HL-60 (cell line): ENCODE measurements at places on chromosomes 4 and X.

GRCh38 chr4:11408233-11408967 lies 20.3 kb downstream of the HS3ST1 start:
- no peak for DNase-seq

- DNase-seq, result peak; percentile 85
These were observed 364.6 kb upstream of the NOCT start for GRCh38 chr4:138650929-138651448.

DNA sequence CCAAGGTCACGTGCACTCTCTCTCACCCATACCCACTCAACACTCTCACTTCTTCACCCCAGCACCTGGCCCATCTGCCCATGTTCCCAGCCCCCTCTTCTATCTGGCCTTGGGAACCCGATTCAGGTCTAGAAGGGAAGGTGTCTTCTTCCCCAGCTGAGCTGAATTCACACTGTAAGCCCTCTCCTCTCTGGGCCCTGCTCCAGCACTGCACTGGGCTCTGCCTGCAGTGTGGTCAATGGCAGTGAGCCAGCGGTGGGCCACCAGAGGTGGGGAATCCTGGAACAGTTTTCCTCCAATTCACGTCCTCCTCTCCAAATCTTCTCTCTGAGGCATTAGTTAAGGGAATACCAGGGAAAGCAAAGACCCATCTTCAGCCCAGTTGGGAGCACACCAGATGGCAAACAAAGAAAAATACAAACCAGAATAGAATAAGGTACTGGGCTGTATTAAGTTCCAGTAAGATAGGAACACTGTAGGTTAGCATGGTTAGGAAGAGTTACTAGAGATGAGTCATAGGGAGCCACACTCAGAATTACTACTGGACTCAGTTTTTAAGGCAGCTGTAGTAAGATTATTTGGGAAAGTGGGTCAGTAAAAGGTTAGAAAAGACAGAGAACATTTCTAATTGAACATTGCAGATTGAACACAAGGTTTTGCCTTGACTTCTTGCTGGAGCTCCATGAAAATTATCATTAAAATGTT lies 5.0 kb downstream of the AWAT2 start:
- no peak for DNase-seq

GRCh38 chrX:768596-768995 lies 138.0 kb downstream of the SHOX start:
- DNase-seq, result no peak

GRCh38 chrX:101999644-102000539 lies 68.1 kb upstream of the ZMAT1 start:
- DNase-seq, result no peak

DNA sequence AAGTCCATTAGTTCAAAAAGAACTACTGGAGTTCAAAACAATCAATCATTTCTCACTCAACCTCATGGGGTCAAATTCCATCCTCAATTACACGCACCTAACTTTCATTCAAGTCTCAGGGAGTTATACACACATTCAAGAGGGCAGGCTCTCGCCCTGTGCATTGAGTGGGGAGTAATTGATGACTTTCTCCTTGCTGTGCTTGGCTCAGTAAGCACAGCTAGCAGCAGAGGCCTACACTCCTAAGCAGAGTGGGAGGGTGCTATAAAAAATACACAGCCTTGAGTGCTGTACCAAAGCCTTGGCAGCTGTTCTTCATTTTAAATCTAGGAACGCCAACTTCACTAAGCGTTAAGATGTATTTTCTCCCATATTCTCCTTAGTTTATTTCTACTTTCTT lies 958.3 kb upstream of the ADGRL3 start:
- no peak for DNase-seq

GRCh38 chr4:74874753-74875367 lies 58.1 kb upstream of the PARM1 start:
- peak; percentile 50 for DNase-seq

DNA sequence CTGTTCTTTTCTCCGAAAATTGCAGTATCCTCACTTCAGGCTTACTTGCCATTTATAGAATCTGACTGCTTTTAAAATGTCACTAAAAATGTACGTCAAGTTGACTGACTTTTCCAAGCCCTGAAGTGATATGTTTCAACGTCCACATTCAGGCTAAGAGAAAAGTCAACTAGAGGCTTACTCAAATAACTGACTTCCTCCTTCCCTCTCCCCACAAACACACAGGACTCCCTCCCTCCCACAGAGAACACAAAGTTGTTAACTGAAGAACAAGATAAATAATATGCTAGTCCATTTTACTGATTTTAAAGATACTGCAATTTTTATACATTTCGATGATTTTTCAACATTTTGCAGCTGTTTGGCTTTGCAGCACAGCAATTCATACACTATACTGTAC lies 13.8 kb upstream of the CDKL2 start:
- DNase-seq, result peak; percentile 33

DNA sequence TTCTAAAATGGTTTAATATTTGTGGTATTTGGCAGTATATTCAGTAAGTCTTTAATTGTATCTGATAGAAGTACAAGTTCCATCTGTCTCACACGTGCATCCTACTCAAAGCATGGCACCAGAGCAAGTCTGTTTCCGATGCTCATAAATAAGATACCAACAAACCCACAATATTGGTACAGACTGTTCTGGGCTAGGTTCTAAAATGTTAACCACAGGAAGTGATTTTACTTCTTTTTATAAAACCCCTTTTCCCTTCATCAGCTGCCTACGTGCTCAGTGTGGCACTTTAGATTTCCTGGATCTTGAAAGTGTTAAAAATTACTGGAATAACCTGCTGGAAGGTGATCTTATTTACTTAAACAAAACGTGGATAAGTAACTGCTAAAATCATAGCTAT lies 165.1 kb downstream of the CFAP299 start:
- DNase-seq, result no peak

DNA sequence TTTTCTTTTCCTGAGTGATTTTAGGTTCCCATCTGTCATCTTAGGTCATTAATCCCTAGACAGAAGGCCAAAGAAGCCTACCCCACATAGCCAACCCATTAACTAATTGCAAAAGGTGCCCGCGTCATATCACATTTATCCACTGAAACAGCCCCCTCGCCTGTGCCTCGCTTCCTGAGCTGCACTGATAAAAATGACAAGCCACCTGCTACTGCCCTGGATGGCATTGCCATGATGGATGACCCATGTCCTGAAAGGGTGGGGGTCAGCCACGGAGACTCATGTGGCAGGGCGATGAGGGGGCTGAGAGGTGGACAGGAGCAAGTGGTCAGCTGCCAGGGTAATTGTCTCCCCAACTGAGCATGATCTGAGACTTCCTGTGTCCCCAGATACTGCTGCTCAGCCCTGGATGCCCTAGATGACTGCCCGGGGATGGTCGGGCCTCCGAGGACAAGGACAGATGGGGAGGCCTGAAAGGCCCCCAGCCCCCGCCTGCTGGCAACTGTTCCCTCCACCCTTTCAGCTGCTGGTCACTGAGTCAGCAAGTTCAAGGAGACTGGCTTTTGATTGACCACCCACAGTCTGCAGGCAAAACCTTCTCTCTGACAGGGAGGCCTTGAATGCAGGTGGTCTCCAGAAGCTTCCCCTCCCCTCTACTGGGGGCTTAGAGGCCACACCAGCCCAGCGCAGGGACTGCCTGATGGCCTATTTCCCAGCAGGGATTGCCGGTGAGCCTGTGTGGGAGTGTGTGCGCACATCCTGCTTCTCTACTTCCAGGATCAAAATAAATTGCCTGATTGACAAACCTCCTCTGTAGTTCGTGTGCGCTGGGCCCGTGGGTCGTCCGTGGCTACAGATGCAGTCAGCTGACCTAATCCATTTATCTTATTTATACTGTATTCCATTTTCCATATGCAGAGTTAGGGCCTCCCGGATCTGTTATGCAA lies 496.3 kb downstream of the BCOR start:
- no peak for DNase-seq

DNA sequence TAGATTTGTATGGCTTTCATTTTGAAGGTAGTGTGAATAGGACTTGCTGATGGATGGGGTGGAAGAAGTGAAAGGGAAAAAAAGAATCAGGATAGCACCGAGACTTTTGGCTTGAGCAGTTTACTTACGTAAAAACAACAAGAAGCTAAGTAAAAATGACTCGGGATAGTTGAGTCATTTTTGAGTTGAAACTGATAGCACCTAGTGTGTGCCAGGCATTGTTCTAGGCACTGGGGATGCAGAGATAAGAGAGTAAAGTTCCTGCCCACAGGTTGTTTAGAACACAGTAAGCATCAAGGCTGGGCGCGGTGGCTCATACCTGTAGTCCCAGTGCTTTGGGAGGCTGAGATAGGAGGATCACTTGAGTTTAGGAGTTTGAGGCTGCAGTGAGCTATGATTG lies 34.7 kb downstream of the ADD1 start:
- no peak for DNase-seq

- DNase-seq, result no peak
These were observed 8.4 kb upstream of the NWD2 start for GRCh38 chr4:37236165-37236564.

GRCh38 chr4:13654162-13654797 lies 26.8 kb upstream of the BOD1L1 start:
- DNase-seq, result peak; percentile 64

GRCh38 chr4:101141855-101142254 lies 205.5 kb downstream of the PPP3CA start:
- DNase-seq, result no peak

GRCh38 chr4:126532527-126532926 lies 1100.2 kb upstream of the INTU start:
- no peak for DNase-seq

- DNase-seq, result no peak
These were observed 860.9 kb upstream of the LCORL start for GRCh38 chr4:18882468-18882867.

DNA sequence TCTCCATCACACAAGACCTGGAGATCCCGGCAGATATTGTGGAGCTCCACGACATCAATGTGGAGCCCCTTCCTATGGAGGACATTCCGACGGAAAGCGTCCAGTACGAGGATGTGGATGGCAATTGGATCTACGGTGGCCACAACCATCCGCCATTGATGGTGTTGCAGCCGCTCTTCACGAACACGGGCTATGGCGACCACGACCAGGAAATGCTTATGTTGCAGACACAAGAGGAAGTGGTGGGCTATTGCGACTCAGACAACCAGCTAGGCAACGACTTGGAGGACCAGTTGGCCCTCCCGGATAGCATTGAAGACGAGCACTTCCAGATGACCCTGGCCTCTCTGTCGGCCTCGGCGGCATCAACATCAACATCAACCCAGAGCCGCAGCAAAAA lies 717 bp downstream of the YY2 start:
- DNase-seq, result no peak

DNA sequence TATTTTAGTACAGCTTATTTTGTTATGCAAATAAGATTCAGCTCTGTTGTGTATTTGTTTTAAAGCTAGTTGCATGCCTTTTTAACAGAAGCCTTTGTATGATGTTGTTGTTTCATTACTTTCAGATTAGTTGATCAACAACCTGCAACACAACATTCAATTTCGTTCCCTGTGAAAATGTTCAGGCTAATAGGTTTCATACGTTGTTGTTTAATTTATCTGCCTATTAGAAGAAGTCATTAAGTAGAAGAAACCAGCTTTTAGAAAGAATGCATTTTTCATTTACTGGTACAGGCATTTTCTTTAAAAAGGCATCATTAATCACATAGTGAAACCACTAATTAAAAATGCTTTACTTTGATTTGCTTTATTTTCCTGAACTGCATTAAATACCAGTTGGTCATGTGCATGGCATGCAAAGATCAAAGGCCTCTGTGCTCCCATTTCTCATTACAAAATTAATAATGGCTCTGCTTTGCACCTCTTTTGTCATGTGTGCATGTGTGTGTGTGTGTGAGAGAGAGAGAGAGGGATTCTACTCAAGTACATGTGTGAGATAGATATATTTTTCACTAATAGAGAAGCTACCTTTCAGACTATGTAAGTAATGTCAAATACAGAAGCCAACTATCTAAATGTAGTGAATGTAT lies 29.2 kb upstream of the CTSO start:
- no peak for DNase-seq

- no peak for DNase-seq
These were observed 189.6 kb upstream of the NHS start for GRCh38 chrX:17185431-17185830.

DNA sequence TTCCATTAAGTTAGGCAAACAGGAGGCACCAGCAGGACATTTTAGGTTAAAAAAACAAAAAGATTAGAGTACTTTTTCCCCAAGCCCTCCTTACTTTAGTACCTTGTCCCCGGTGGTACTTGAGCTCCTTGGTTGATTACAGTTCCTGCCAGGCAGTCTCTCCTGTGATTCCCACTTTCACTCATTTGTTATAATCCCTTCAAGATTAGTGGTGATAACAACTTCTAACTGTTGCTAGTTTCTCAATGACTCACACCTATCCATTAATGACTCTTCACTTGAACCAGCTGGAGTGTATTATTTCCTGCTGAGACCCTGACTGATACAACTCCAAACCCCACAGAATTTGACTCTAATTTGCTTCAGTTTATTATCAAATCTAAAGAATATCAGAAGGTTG lies 765.0 kb upstream of the DIAPH2 start:
- DNase-seq, result no peak

- DNase-seq, result peak; percentile 26
These were observed 79.1 kb downstream of the MID1IP1 start for GRCh38 chrX:38880296-38880854.

DNA sequence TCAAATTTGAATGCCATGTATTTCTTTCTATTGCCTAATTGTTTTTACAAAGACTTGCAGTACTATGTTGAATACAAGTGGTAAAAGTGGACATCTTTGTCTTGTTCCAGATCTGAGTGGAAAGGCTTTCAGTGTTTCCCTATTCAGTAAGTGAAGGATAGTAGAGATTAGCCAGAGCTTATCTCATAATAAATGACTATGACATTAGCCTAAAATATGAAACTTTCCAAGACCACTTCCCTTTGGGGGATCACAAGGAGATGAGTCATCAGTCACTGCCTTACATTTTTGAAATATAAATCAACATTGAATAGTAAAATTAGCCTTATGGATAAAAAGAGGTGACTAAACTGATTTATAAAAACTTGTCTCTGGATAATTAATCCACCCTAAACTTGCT lies 554.1 kb upstream of the MAGEB2 start:
- no peak for DNase-seq

- no peak for DNase-seq
These were observed 16.0 kb upstream of the FGF2 start for GRCh38 chr4:122810669-122811068.

GRCh38 chr4:2805712-2806389 lies 13.0 kb downstream of the SH3BP2 start:
- DNase-seq, result no peak

DNA sequence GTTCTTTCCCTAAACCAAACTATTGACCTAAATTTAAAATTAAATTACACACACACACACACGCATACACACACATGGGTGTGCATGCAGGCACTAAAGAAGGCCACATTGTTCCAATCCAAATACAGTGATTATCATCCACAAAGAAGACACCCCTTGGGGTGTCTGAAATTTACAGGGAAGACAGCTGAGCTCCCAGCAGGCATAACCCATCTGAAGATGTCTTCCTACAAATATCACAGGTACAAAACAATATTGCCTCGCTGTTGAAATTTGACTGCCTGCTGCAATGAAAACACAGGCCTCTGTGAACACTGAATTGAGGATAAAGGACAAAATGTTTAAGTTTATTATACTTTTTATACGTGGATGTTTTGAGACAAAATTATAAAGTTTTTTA lies 50.2 kb upstream of the SLC7A11 start:
- no peak for DNase-seq
